Hematopoietic multipotent progenitor cell treated with erythropoietin and hydrocortisone succinate and interleukin-3 and kit ligand, for 6 days (in vitro differentiated cells): ENCODE measurements at places on chromosomes 3 and 15.

DNA sequence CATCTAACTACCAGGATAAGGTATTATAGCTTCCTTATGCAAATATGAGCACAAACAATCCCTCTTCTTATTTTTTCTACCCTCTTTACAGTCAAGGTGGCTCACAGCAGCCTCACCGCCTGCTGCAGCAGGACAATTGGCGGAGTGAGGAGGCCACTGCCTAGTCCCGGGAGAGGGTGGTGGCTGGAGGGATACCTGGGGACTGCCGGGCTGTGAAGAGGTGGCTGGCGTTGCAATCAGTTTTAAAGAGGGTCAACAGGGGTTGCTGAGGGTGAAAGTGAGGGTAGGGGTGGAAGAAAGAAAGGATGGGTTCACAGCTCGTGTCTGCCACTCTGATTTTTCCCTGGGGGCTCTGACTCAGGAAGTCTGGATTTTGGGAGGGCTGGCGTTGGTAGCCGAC lies 105.1 kb upstream of the SLC6A6 start:
- DNase-seq: no peak

- no peak for DNase-seq
Observed at GRCh38 chr3:87413814-87414213, 137.4 kb upstream of the POU1F1 start.

DNA sequence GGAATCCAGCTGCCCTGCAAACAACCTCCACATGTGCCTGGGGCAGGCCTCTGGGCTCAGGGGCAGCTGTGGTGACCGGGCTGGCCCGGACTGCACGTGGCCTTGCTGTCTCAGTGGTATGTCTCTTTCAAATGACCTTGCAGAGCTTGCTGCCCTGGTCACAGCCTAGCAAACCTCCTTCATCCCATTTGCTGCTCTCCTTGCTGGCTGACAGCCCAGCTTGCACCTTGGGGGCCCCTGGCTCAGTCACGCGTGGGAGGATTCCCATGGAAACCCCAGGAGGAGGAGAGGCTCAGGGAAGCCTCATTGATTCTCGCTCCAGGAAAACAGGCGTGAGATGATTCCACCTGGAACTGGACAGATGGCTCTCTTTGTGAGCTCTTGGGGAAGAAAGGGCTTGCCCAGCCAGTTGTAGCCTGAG lies 5.6 kb downstream of the SPSB4 start:
- DNase-seq: no peak

DNA sequence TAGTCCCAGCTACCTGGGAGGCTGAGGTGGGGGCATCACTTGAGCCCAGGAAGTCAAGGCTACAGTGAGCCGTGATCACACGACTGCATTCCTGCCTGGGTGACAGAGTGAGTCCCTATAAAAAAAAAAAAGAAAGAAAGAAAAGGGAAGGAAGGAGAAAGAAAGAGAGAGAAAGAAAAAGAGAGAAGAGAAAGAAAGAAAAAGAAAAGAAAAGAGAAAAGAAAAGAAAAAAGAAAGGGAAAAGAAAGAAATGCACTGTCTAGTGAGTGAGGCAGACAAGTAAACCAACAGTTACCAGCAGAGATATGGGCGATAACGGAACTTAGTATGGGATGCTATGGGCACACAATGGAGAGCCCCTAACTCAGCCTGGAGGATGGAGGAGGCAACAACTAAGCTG lies 37.2 kb upstream of the TSEN2 start:
- DNase-seq: no peak

GRCh38 chr3:146019508-146019907 lies 141.5 kb downstream of the PLOD2 start:
- DNase-seq: no peak

GRCh38 chr3:132654190-132654589 lies 5.4 kb downstream of the ACAD11 start:
- no peak for DNase-seq

DNA sequence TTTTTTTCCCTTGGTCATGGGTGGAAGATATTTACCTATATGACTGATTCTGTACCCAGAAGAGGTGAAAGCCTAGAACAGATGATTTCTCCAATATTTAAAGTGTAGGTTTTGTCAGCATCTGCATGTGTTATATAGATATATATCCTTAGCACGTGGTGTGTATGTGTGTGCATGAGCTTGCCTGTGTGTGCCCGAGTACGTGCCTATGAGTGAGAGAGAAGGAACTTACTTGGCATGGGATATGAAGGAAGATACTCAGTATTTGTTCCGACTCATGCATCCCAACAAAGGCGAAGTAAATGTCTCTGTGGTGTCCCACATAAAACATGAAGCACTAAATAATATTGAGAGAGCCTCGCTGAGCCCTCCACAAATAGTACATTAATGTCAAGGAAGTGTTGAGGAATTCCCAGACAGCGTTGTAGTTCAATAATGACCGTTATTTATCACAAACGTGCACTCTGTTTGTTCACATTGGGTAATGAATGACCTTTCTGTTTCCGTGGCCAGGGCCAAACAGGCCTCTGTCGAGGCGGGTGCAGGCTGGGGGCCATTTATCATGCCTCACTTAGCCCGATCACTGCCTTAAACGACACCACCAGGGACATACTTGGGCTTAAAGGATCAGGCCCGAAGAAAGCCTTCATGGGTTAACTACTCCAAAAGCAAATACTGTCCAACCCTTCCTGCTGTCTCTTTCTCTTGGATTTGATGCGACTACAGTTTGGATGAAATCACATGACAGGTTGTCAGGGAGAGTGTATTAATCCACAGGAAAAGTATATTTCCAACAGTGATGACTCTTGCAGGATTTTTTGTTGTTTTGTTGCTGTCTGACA lies 267.7 kb downstream of the PTPRG start:
- DNase-seq: no peak

DNA sequence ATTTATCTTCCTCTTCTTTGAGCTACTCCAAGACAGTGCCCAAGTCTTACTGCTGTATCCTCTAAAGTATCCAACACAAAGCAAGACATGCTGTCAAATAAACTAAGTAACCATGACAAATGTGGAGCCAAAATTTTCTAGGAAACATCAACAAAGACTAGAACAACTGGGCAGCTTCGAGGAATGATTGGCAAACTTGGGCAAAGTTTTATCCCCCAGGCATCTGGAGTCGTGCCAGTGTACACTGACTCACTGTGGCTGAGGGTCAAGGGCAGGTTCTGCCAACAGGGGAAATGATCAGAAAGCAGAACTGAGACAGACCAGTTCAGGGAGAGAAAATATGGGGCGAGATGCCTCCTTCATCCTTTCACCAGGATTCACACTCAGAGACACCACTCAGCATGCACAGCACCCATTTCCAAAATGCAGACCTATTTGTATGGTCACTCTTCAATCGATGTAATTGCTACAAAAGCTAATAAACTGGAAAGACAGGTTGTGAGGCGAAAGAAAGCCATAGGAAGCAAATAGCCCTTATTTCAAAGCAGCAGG lies 65.8 kb downstream of the MB21D2 start:
- DNase-seq: peak; percentile 37

GRCh38 chr15:99718421-99718820 lies 14.8 kb downstream of the LYSMD4 start:
- DNase-seq: no peak

GRCh38 chr15:73717802-73718201 lies 33.6 kb downstream of the CD276 start:
- no peak for DNase-seq

DNA sequence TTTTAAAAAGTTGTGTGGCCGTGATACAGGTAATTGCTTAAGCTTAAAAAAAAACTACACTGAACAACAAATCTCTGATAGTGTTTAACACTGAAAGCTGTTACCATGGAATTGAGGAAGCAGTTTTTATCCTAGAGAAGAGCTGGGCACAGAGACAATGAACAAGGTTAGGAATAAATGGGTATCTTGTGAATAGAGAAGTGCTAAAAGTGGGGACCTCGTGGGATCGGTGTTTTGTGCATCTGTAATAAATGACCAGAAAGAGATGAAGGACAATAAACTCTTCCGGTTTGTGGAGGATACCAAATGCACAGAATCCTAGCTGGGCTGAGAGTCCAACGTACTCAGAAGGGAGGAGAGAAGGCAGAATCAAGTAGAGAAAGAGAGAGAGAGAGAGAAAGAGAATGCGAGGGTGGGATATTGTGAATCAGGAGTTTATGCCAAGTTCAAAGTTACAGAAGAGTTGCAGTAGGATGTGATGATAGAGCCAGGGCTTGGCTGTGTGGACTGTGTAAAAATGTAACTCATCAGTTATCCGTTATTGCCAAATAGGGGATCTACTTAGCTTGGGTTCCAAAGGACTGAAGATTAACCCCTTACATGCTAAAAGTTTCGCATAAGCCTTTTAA lies 148.9 kb downstream of the IL20RB start:
- no peak for DNase-seq

- no peak for DNase-seq
Observed at GRCh38 chr3:54818942-54819341, 108.9 kb downstream of the LRTM1 start.

- DNase-seq: peak; percentile 3
Observed at GRCh38 chr3:5317557-5317956, 130.1 kb downstream of the EDEM1 start.

GRCh38 chr3:128679338-128679737 lies 28.7 kb upstream of the RPN1 start:
- no peak for DNase-seq

- DNase-seq: no peak
Observed at GRCh38 chr3:132629928-132630327, 29.7 kb downstream of the ACAD11 start.

DNA sequence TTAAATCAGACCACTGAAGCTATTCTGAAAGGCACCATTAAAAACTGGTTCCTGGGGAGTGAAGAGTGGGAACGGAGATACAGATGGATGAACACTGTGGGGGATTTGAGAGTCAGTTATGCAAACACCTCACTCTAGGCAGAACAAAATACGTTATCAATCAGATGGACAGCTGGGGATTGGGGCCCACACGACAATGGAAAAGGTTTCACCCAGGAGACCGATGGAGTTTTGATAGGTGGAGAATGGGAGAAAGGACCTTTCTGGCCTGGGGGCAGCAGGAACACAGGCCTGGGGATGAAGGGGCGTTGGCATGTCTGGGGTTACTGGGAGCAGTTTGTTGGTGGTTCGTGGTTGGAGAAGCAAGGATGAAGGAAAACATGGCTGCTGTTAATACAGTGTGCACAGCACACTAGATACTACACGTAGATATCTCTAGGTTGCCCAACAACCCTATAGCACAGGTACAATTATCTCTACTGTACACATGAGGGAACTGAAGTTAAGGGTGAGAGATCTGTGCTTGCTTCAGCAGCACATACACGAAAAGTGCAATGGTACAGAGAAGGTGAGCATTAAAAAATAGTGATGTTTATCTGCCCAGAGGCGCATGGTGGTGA lies 16.5 kb downstream of the ST6GAL1 start:
- DNase-seq: no peak

GRCh38 chr3:170982733-170983132 lies 43.8 kb downstream of the SLC2A2 start:
- DNase-seq: no peak

GRCh38 chr15:87133704-87134103 lies 1054.0 kb downstream of the AGBL1 start:
- DNase-seq: no peak

DNA sequence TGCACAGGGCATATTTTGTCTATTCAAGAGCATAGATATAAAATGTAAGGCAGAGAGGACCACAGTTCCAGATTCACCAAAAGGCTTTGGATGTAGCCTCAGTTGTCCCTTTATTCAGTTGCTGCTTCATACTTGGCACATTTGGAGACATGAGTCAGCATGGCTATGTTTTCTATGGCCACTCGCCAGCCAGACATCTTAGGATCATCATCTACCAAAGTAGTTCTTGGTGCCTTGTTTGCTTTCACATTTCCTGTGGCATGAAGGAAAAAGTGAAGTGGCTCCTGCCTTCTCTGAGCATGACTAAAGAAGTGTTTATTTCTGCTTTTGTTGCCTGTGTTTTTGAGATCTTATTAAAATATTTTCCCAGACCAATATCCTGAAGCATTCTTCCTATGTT lies 7.2 kb downstream of the SUSD5 start:
- no peak for DNase-seq

DNA sequence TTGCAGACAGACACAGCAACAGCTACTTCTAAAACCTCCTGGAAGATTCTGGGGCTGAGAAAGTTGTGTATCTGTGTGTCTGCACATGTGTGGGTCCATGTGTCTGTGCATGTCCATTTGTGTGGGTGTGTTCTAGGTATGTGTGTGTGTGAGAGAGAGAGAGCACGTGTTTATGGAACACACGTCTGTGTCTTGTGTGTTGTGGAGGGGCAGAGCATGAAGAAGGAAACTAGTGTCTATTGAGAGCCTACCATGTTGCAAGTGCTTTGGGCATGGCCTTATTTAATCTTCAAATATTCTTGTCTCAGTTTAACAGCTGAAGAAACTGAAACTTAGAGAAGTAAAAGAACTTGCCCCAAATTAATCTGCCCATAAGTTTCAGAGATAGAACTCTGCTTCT lies 327.5 kb downstream of the UACA start:
- DNase-seq: no peak

DNA sequence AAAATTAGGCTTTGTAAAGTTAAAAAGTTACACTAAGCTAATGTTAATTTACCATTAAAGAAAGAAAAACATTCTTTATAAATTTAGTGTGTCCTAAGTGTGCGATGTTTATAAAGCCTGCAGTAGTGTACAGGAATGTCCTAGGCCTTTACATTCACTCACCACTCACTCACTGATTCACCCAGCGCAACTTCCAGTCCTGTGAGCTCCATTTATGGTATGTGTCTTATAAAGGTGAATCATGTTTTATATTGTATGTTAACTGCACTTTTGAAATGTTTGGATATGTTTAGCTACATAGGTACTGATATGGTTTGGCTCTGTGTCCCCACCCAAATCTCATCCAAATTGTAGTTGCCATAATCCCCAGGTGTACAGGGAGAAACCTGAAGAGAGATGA lies 549.7 kb upstream of the EPHA6 start:
- DNase-seq: no peak

GRCh38 chr3:61060411-61060861 lies 190.8 kb downstream of the FHIT start:
- peak; percentile 10 for DNase-seq

- no peak for DNase-seq
Observed at GRCh38 chr15:68432441-68433064, 590 bp upstream of the ITGA11 start.
